ENCODE measurements at places on chromosomes 5 and 9.

- DNase-seq, result no peak
These were observed 50.8 kb downstream of the DMRT2 start for GRCh38 chr9:1100945-1101344.

DNA sequence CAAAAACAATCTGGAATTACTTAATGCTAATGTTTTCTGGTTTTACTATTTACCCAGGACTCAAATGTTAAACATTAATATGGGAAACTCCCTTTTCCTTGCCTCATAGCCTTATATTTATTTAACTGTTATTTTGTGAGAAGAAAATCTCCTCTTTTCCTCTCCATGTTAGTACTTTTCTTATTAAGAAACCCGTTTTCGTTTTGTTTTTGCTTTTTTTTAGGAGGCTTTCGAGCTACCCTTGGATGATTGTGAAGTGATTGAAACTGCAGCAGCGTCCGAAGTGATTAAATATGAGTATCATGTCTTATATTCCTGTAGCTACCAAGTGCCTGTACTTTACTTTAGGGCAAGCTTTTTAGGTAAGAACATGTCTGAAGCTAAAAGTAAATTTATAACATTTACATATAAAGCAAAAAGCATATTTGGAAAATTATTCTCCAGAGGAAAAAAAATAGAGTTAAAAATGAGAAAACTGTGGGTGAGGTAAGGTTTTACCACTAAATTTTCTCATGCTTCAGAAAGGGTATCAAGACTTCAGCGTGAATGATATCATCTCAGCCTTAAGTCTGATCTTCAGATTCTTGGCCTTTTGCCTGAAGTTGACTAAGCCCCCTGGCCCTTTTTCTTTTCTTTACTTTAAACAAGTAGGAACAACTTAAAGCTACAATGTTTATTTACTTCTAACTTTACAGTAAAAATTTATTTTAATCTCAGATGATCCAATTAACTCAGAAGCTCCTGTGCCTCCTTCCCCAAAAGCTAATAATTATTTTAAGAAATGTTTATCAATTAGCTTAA, 113.8 kb downstream of the RPS23 start:
- no peak for DNase-seq

DNA sequence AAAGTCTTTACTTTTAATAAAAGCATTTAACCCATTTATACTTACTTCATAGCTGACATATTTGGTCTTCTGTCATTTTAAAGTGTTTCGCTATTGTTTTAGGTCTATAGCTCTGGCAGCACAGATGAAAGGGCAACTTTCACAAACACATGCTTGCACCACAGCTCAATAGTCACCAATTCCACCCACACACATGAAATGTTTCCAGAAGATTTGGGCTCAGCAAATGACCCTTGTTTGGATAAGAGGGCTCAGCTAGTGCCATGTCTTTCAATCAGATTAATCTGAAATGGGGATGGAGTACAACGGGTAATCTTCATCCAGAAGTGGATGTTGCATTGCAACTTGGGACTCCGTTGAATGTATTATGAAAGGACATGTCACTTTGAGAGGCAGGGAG, 176.0 kb downstream of the FGF18 start:
- DNase-seq, result no peak

DNA sequence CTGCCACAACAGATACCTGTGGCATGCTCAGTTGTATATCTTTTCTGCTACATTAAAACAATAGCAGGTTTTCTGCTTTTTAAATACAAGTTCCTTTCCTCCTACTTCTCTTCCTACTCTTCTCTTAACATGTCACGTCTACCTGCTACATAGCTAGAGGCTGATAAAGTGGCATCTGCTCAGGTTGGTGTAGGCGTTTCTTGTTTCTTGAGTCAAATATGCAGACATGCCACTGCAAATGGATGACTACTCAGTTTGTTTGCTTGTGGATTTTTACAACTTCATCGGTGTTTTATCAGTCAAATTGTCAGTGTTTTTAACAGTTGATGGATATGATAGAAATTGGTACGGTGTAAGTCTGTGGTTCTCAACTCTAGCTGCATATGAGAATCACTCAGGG, 525.7 kb downstream of the TLE4 start:
- DNase-seq, result no peak

GRCh38 chr5:163496286-163496685, 9.1 kb upstream of the MAT2B start:
- DNase-seq, result no peak

DNA sequence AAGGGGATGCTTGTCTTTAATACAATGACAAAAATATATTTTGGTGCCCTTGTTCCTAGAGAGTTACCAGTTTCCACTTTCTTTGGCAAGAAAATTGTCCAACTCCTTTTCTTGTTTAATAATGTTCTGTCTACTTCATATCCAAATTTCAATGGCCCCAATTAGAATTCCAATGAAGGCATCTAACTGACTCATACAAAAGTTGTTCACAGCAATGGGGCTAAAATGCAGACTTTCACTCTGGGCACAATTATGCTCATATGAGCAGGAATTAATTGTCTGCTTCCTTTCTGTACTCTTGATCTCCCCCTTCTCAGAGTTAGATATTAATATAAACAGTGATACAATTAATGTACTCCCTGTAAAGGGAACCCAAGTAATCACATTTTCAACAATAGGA, 42.1 kb upstream of the ZNF622 start:
- DNase-seq, result no peak

DNA sequence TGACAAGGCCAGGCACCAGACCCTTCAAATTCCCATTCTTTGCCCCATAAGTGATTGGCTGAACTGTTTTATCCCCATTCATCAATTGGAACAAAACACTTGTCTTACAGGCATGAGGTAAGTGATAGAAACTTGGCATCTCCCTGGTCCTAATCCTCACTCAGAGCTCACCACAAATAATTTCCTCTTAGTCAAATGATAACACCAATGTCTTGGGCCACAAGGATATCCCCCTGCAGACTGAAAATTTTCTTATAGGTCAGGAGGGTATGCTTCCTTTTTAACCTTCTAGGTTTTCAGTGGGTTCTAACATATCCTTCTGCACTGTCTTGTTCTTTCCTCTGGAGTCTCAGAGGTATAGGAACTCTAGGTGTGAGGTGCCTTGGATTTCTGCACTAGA, 14.5 kb downstream of the TNFSF15 start:
- no peak for DNase-seq

DNA sequence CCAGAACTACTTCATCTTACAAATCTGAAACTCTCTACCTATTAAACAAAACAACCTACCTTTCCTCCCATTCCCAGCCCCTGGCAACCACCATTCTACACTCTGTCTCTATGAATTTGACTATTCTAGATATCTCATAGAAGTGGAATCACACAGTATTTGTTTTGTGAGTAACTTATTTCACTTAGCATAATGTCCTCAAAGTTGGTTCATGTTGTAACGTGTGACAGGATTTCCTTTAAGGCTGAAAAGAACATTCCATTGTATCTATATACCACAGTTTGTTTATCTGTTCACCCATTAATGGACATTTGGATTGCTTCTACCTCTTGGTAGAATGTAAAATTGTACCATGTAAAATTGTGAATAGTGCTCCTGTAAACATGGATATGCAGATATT, 70.1 kb upstream of the NXNL2 start:
- DNase-seq, result no peak

DNA sequence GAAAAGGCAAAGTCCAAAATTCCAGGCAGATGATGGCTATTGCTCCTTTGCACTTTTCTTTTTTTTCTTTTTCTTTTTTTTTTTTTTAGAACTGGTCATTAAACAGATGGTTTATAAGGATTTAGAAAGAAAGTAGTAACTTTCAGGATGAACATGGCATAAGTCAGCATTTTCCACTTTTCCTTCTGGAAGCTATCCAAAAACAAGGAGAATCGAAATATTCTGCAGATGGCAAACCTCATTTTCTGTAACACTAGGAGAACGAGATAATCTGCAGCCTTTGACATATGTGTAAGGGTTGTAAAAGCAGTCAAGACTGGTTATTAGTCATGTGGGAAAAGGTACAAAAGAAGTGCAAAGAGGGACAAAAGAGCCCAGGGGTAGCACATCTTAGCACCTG, 69.1 kb upstream of the PUM3 start:
- DNase-seq, result no peak
